Activated CD4-positive, CD25-positive, alpha-beta regulatory T cell treated with anti-CD3 and anti-CD28 coated beads, Interleukin-2, amount 50 U/mL, for 16 hours (primary cell): ENCODE measurements at places on chromosomes 3 and 15.

DNA sequence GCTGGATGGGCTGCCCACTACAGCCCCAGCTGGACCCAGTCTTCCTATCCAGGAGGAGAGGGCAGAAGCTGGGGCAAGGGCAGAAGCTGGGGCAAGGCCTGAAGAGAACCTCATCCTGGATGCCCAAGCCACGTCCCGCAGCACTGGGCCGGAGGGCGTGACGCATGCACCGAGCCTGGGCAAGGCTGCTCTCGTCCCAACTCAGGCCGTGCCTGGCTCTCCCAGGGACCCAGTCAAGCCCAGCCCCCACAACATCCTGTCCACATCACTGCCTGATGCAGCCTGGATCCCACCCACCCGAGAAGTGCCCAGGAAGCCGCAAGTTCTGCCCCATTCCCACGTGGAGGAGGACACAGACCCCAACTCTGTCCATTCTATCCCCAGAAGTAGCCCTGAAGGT is 22.3 kb downstream of the FBLN2 start:
- no peak for DNase-seq

- no peak for DNase-seq
Measured at GRCh38 chr15:72961346-72961745, 90.9 kb upstream of the NEO1 start.

DNA sequence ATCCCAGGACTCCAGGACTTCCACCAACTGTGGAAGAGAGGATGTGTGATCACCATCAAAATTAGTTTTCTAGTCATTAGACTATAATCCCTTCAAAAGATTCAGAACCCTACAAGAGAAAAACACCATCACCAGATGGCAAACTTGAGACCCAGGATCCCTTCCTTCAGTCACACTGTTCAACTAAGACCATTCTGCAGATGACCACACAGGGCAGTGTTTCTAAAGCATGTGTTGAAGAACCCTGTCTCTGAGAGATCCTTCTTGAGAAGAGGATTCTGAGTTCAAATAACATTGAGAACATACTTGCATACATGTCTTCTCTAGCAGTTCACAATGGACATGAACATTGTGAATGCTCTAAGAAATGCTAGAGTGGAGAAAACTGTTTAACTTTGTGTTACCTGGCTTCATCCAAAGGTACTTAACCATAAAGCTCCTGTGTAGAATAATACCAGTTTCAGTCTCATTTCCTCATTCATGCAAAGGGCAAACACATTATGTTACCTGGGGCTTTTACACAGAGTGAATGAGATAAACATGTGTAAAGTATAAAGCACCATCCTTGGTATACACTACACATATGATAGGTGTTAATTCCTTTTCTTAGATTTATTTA is 2.4 kb upstream of the ADGRG7 start:
- no peak for DNase-seq

- no peak for DNase-seq
Measured at GRCh38 chr3:144369129-144369879, 397.7 kb downstream of the DIPK2A start.
